ENCODE measurements at places on chromosomes 3 and 15.
A peak's percentile ranks its signal among the peaks of the same experiment; 100 is the strongest.

- DNase-seq: no peak
Measured at GRCh38 chr3:118055381-118055780, 979.3 kb downstream of the IGSF11 start.

DNA sequence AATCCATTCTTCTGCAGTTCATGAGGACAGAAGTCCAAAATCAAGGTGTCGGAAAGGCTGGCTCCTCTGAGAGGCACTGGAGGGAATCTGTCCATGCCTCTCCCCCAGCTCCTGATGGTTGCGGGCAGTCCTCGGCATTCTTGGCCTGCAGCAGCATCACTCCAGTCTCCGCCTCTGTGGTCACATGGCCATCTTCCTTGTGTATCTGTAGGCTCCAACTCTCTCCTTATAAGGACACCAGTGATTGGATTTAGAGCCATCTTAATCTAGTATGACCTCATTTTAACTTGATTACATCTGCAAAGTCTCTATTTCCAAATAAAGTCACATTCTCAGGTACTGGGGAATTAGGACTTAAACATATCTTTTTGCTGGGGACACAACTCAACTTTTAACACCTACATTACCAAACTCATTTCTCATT, 56.0 kb upstream of the FLNB start:
- peak; percentile 35 for DNase-seq

DNA sequence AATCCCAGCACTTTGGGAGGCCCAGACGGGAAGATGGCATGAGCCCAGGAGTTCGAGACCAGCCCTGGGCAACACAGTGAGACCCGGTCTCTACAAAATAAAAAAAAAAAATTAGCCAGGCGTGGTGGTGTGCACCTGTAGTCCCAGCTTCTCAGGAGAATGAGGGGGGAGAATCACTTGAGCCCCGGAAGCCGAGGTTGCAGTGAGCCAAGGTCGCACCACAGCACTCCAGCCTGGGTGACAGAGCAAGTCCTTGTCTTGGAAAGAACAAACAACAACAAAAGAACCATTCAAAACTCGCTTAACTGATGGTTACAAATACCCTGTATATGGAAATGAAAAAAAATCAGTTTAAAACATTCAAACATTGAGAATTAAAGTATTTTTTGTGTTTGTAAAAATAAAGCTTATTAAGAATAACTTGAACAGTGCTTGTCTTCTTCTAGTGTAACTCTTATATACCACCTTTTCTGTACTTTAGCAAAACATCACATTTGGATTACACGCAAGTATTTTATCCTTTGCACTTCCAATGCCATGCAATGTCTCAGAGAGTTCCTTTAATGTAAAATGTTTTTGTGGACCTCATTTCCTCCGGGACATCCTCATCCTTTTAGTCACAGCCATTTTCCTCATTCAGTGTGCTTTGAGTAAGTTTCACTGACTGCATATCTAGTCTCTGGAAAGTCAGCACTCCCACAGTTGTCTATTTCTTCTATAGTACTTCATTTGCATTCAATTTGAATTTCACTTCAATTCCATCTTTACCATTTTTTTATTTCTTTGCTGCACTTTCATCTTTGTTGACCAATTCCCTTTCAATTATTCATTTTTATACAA, 113.0 kb upstream of the GOLGA8J start:
- DNase-seq: no peak

GRCh38 chr3:181701096-181701495, 10.6 kb upstream of the SOX2 start:
- no peak for DNase-seq

GRCh38 chr3:107543666-107544065, 20.9 kb downstream of the BBX start:
- DNase-seq: no peak

DNA sequence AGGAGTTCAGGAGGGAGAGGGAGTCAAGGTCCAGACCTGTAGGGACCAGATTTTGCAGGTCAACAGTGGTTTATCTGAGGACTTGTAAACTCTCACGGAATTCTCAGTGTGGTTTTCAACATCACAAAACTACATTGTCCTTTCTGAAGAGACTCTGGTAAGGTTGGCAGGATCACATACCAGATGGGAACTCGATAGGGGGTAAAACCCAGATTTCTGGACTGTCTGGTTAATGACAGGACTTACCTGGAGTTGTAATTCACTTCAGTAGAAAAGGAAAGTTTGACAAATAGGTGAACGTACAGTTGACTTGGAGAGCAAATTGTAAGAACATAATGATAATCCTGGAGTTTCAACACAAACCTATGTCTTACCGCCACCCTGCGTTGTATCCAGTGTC, 5.3 kb downstream of the ITPR1 start:
- no peak for DNase-seq

DNA sequence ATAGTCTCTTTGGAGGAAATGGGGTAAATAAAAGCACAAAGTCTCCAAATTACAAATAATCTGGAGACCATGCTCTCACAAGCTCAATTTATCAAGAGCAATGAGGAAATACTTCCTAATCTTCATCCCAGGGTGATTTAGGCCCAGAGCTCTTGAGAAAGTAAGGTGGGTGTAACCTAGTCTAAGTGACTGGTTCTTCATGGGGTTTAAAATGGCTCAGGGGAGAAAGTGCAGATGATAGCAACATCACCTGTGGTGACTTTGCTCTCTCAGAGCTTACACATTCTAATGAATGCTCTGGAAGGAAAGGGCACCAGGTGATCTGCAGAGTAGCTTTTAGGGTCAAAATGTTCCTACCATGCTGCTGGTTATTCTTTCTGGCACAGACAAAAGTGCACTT, 118.4 kb upstream of the TP63 start:
- no peak for DNase-seq

- DNase-seq: peak; percentile 60
Measured at GRCh38 chr3:23735535-23736326, 70.0 kb upstream of the UBE2E1 start.

DNA sequence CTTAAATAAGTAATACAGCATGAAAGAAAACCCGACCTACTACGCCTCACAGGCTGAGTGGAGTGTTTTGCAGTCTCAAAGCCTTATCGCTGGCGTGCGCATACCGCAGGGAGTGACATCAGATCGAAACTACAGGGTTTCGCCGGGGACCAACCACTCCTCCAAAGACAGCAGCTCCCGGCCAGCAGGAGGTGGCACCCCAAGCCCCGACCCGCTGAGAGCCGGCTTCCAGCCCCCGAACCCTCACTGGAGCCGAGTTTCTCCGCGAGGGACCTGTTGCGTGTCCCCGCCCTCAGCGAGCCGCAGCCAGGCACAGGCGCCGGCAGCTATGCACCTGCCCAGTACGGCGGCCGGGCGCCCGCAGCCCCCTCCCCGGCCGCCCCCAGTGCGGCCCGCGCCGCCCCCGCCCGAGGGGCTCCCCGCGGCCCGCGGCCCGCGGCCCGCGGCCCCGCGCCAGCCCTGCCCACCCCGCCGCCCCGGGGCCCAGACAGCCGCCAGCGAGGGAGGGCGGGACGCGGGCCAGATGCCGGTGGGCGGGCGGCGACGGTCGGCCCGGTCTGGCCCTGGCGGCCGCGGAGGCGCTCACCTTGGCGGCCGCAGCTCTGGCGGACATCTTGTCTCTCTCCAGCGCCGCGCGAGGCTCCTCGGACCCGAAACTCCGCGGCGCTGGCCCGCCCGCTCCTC, 710 bp downstream of the TJP1 start:
- DNase-seq: peak; percentile 75

- DNase-seq: no peak
Measured at GRCh38 chr15:77454951-77455350, 34.3 kb downstream of the HMG20A start.

DNA sequence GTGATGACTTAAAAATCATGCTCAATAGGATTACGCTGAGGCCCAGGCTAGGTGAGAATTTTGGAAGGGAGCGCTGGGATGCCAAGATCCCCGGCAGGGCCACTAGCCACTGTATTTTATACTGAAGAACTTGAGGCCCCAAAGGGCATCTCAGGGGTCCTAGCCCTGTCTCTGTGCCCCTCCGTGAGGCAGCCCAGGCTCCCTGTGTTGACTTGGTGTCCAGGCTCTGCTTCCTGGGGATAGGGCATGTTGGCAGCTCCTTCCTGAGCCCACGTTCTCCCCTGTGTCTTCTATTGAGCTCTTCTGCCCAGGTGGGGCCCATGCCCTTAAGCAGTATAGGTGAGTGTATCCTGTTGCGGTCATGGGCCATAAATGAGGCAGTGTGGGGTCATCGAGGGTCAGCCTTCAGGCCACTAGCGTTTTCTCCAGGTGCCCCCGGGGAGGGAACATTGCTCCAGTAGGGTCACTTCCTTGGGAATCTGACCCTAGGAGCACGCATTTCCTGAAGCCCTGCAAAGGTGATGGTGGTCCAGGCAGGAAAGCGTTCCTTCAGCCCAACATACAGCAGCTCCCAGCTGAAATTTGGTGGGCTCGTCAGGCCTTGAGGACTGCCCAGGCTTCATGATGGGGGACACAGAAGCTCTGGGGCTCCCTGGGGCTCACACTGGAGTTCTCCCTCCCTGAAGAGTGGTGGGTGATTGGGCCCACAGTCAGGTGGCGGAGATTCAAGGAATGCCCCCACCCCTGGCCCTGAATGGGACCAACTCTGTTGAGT, 189.4 kb downstream of the UBE3A start:
- DNase-seq: no peak

DNA sequence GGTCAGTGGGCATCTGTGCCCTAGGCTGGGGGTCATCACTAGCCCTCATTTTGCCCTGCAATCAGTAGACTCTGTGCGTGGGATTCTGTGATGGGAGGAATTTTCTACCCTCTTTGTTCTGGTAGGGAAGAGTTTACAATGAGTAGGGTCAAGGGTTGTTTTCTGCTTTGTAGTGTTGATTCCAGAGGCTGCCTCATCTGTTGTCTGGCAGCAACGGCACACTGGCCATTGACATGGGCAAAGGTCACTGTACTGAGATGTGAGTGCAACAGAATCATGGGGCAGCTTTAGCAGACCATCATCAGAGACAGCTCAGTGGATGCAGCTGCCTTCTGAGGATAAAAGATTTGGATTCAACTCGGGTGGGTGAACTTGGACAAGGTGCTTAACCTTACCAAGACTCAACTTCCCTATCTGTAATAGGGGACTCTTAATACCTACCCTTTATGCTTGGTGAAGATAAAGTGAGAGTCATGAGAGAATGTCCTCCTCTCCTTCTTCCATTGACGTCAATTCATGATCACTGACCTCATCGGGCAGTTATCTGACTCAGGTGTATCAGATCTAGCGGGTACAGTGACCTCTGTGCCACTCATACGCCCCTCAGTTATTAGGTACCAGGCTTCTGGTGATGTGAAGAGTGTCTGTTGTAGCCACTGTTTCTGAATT, 127.5 kb downstream of the RPLP1 start:
- no peak for DNase-seq

- peak; percentile 25 for DNase-seq
Measured at GRCh38 chr3:31567036-31567435, 34.3 kb downstream of the STT3B start.

GRCh38 chr3:141863491-141863890, 13.0 kb upstream of the ATP1B3 start:
- DNase-seq: no peak

DNA sequence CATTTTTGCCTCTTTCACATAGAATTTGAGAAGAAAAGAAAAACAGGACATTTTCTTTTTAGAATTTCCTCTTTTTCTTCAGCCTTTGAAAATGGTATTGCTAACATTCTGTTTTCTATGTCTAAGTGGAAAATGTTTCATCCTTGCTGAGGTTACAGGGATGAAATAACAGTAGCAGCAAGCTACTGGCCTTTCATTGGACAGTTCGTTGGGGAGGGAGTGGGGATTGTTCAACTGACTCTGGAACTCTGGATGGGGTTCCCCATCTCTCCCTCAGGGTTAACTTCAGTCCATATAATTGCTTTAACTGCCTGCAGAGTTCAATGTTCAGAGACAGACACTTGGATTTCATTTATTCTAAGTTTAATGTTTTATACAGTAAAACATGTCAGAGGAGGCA, 346.0 kb downstream of the NLGN1 start:
- no peak for DNase-seq

DNA sequence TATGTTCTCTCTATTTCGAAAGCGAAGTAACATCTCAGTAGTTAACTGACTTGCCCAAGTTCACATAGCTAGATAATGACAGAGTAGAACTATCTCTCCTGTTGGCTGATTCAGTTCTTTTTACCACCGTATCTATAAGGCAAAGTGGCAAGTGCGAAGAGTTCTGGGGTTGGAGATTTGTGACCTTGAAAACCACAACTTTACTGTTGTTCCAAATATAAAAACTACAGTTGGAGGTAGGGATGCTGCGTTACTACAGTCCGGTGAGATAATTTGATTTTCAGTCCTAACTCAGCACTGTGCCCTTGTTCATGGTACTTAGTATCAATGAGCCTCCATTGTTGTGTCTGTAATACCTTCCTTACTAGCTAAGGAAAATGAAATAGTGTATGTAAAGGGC, 71.2 kb upstream of the GOLGA8B start:
- DNase-seq: no peak

DNA sequence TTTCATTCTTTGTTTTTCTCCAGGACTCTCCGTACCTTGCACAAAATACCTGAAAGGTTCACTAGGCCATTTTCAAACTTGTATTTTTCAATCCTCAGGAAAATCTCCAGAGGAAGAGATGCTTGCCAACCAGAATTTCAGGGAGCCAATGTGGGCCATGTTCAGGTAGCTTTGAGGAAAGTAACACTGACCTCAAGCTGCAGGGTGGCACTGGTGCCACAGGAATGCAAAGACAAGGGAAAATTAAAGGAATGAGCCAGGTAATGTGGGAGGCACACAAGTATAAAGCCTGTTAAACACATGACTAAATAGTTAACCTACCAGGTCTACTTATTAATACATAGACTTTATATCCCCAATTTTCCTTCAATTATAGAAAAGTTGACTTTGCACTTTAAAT, 51.9 kb upstream of the GAP43 start:
- DNase-seq: no peak

DNA sequence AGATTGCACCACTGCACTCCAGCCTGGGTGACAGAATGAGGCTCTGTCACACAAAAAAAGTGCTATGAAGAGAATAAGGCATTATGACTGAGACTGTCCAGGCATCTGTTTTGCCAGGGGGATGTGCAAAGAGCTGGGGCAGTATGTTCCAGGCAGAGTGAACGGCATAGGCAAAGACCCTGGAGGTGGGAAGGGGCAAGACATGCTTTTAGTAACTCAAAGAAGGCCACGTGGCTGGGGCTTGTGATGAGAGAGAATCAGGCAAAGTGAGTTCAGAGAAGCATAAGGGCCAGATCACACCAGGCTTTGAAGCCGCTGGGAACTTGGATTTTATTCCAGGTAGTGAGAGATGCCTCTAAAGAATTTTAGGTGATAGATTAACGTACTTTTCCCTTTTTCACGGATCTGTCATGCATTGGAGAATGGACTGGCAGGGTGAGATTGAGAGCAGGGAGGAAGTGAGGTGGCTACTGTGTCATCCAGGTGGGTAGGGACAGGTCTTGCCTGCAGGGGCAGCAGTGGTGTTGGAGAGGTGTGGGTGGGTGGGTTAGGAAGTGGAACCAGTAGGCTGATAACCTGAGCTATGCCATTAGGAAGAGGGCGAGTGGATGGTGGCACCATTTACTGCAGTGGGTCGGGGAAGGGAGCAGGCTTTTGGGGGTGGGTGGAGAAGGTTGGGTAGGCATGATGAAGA, 31.7 kb downstream of the ATP2B2 start:
- DNase-seq: no peak

GRCh38 chr3:193378706-193379105, at the start of gene ATP13A5:
Gene ATP13A5, minus strand, starts transcription at chr3:193378753. Its CDS starts 28 bp downstream, at chr3:193378725.
- DNase-seq: no peak

Measured in glutamatergic neuron (in vitro differentiated cells).